RKO (cell line): ENCODE measurements at places on chromosomes 2 and 18.

DNA sequence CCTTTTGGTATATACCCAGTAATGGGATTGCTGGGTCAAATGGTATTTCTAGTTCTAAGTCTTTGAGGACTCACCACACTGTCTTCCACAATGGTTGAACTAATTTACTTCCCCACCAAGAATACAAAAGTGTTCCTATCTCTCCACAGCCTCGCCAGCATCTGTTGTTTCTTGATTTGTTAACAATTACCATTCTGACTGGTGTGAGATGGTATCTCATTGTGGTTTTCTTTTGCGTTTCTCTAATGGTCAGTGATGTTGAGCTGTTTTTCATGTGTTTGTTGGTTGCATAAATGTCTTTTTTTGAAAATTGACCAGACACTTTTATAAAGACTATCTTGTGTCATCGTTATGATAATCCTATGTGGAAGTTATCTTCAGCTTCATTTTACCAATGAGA, 16.0 kb upstream of the ATP8B1 start:
- DNase-seq, result no peak

DNA sequence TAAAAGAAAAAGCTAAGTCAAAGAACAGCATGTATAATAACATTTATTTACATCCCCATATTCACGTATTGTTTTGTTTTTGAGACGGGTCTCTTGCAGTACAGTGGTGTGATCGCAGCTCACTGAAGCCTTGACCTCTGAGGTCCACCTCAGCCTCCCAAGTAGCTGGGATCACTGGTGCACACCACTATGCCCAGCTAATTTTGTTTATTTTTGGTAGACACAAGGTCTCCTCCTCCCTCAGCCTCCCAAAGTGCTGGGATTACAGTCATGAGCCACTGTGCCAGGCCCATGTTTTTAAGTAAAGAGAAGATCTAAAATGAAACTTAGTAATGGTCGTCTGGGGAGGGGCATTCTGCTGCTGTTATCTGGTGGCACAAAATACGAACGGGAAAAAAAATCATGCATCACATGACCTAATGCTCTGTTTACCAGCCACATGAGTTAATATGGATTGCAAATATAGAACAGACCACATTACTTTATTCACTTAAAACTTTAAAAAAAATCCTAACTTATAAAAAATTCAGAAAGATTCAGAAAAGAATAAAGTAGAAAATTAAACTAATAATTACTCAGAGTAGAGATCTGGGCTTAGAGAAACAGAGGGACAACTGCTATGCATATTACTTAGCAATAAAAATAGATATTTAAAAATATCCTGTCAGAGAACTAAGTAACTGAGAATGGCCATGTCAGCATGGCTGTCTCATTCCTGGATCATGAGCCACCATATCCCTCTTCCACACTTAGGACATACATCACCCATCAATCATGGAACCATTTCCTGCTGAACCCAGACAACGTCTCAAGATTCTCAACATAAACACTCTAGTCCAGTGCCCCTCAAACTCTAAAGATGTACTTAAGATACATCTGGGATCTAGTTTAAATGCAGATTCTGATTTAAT, 7.3 kb downstream of the MMADHC start:
- DNase-seq, result peak; percentile 52

DNA sequence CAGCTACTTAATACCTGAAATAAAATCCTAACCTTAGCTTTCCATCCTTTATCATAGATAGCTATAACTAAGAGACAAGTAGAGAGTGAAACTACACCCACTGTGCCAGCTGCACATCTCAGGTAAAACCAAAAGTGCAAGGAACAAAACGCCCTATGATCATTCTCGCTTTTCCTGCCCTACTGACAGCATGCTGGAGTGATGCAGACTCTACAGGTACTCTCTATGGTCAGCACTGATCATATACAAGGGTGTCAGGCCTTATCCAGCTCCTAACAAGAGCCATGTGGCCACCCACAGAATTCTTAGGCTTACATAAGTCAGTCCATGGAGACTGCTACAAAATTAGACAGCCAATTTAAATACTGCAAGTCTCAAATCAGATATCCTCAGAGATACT, 45.6 kb downstream of the REV1 start:
- DNase-seq, result no peak

DNA sequence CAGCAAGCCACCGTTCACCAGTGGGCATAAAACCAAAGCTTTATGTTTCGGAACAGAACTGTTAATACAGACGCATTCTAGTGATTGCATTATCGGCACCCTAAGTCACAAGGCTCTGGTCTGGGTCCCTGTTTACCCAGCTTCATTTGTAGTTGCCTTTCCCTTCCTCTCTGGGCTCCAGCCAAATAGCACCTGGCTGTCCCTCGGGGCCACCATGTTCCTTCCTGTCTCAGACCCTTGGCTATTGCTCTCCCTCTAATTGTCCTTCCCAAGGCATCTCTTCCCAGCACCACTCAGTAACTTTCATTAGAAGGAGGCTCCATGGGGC, 75.3 kb downstream of the SDC1 start:
- no peak for DNase-seq

DNA sequence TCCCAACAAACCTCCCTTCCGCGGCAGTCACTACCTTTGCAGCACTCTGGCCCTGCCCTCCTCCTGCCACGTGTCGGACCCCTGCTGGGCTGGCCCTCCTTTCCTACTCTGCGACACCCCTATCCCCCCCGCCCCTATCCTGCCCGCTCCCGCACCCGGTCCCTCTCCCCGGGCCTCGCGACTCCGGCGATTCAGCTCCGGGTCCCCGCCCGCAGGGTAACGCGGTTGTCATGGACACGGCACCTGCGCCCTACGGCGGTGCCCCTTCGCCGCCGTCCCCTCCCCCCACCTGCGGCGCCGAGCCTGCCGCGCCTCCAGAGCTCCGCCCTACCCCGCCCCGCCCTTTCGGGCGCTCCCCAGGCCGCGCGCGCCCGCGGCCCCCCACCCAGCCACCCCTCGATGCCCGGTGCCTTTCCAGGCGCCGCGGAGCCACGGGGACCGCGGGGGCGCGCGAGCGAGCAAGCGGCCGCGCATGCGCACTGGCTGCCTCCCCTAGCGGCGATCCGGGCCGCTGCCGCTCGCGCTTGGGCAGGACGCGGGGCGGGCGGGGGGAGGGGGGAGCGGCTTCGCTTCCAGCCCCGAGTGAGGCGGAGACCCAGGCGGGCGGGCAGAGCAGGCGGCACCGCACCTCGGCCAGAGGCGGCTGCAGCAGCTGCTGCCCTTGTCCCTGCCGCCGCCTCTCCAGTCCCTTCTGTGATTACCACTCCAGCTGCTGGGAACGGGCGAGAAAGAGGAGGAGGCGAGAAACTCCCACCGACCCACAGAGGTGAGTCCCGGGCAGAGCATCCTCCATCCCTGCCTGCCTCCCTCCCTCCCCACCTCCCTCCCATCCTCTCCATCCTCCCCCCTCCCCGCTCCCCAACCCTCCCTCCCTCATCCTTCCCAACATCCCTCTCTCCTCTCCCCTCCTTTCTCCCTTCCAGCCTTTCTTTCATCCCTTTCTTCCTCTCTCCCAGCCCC, at the start of gene CTNNA2:
TSS of gene CTNNA2 (plus strand) at position 610 of the 960 bp plus-strand sequence.
- DNase-seq, result peak; percentile 67
